NCI-H1417 treated with DMSO at 0.1 percent for 48 hours (cell line): ENCODE measurements at places on chromosomes 5 and 9.

- no peak for DNase-seq
Observed at GRCh38 chr5:166507810-166508425, 1783.5 kb upstream of the WWC1 start.

- DNase-seq, result no peak
Observed at GRCh38 chr5:137753691-137754187, 424 bp downstream of the HNRNPA0 start.

- no peak for DNase-seq
Observed at GRCh38 chr9:111966861-111967291, 70.3 kb downstream of the UGCG start.

- DNase-seq, result no peak
Observed at GRCh38 chr9:127005770-127006314, 91.3 kb downstream of the RALGPS1 start.

GRCh38 chr5:102958481-102959011 lies 161.4 kb downstream of the GIN1 start:
- no peak for DNase-seq

DNA sequence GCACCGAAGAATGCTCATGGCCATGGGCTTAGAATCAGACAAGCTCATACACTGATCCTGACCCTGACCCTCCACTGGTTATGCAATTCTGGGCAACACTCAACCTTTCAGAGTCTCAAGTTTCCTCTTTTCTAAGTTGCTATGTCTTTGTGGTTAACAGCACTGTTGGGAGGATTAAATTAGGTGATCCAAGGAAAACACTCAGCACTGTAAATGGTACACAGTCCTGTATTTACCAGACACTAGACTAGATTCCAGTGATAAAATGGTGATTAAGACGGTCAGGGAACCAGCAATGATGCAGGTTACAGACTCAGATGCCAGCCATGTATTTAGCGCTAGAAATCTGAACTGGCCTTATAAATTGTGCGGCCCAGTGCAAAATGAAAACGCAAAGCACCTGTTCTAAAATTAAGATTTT lies 8.1 kb downstream of the ARL15 start:
- no peak for DNase-seq

DNA sequence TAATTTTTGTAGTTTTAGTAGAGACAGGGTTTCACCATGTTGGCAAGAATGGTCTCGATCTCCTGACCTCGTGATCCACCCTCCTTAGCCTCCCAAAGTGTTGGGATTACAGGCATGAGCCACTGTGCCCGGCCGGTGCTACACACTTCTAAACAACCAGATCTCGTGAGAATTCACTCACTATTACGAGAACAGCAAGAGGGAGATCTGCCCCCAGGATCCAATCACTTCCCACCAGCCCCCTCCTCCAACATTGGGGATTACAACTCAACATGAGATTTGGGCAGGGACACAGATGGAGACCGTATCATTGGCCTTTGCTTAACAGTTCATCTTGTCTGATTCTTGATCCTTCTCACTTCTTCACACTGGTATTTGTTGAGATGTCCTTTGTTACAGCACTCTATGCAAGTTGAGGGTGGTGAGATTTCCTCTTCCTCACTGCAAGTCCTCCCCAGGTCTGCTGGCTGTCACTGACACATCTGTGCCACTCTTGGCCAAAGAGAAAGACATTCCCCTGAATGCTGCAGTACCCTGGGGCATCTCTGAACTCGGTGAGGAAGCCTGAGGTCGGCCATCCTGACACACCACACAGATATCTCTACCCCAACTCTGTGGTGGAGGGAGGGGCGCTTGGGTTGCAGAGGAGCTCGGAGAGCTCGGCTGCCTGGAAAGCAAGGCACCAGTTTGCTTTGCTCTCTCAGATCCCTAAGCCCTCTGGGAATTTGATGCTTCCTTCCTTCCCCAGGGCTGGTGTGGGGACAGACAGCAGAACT lies 4.2 kb upstream of the SUB1 start:
- DNase-seq, result no peak

DNA sequence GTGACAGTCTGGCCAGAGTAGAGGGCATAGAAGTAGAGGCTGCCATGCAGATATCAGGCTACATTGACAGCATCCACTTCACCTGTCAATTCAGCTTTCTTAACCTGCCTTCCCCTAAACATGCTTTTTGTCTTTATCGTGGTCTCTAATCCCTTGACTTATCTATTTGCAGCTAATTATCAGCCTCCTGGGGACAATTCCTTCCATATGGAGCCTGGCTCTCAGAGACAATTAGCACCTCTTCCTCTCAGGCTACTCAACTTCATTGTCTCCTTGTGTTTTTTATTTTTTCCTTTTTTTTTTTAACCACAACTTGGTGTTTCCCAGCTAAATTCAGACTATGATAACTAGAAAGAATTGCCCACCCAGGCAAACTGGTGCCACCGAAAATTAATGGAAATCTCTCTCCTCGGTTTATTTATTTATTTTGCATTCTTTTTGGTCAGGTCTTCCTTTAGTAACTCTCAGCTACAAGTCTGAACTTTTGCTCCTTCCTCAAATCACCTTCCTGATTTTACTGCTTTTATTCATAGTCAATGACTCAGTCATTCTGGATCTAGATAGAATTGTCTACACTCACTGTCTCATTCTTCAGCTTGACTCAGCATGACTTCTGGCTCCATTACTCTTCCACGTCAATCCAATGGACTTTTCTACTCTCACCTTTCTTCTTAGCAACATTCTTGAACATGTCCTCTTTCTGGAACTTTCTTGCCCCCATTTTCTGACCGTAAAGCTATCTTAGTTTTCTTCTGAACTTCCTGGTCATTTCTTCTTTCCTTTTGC lies 63.0 kb upstream of the BASP1 start:
- no peak for DNase-seq

GRCh38 chr9:2158111-2158610 lies 143.0 kb downstream of the SMARCA2 start:
- no peak for DNase-seq
